ENCODE measurements at places on chromosomes 4 and X. TPM values are rescaled to one million over a fixed set of nuclear protein-coding genes. Genes with fewer than 3 reads are reported as not detected.

- DNase-seq, result peak; percentile 26
Observed at GRCh38 chr4:114807759-114808404, 209.3 kb downstream of the UGT8 start.

DNA sequence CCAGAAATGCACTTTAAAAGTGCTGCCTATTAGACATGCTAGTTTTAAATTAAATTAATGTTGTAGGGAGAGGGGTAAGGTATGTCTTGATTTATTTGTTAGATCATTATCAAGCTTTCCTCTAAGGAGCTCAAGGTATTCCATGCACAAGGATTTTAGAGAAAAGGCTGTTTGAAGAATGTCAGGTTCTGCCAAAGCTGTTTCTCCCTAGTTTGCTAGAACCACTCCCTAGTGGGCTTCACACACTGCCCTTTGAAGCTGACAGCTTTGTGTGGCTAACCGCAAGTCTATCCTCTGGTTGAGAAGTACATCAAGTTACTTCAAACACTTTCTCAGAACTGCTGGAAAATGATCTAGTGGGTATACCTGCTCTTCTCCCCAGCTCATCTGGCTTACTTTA, 32.3 kb downstream of the RASL11B start:
- DNase-seq, result no peak

The BRS3 gene
- total RNA-seq, result not detected

GRCh38 chrX:66633541-66633940, 5.3 kb downstream of the EDA2R start:
- DNase-seq, result peak; percentile 73

- no peak for DNase-seq
Observed at GRCh38 chr4:181219783-181220416, 1023.3 kb upstream of the TENM3 start.

DNA sequence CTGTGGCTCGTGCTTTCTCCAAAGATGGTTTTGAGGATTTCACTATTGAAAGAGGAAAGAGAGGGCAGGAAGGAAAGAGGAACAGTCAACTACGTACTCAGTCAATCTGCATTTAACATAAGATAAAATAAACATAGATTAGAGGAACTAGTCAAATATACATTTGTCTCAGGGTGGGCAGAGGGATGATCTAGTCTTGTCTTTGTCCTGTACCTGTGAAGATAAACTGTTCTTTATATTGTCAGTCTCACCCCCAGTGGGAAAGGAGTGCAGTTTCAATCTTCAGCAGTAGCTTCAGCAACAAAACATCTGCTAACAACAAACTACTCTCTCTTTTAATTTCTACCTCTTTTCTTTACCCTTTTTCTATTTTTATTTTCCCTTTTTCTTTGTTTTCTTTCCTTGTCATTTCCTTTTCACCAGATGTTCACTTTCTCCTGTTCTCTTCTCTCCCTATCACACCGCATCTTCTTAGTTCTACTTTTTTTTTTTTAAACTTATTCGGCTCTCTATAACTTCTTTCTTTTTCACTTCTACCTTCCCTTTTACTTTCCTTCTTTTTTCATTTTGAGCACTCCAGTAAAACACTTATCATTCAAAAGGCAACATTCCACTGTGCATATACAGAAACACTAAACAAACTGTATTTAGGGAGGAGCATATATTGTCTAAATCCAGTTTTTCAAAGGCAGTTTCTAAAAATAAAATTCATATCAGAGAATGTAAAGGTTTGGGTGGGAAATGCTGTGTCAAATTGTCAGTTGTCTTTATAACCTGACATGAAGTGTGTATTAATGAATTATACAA, 51.4 kb upstream of the GUCY1A1 start:
- DNase-seq, result no peak

The PTTG2 gene
- total RNA-seq, result not detected

The MTNR1A gene
- not detected for total RNA-seq

DNA sequence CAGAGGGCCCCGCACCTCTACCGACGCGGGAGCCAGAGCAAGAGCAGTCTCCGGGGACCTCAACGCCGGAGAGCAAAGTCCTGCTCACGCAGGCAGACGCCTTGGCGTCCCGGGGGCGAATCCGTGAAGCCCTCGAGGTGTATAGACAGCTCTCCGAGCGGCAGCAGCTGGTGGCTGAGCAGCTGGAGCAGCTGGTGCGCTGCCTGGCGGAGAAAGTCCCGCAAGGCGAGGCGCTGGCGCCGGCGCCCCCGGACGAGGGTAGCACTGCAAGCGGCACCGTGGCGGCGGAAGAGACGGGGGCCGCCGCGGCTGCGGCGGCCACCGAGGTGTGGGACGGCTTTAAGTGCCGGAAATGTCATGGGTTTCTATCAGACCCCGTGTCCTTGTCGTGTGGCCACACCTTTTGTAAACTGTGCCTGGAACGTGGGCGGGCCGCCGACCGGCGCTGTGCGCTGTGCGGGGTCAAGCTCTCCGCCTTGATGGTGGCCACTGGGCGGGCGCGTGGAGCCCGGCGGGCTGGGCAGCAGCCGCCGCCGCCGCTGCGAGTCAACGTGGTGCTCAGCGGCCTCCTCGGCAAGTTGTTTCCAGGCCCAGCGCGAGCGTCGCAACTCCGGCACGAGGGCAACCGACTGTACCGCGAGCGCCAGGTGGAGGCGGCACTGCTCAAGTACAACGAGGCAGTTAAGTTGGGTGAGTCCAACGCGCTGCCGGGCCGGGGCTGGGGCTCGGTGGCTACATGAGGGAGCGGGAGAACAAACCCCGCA, 672 bp downstream of the LONRF3 start:
- DNase-seq, result no peak

The ZCCHC12 gene
- total RNA-seq, result 0.19 TPM

The RHOH gene
- total RNA-seq, result 0.75 TPM

GRCh38 chr4:16437836-16438235, 211.6 kb upstream of the TAPT1 start:
- DNase-seq, result no peak

The C4orf50 gene
- total RNA-seq, result not detected

- DNase-seq, result peak; percentile 86
Observed at GRCh38 chr4:14783011-14783877, 219.0 kb upstream of the CPEB2 start.

GRCh38 chr4:125317525-125317877, 2.7 kb downstream of the FAT4 start:
- peak; percentile 53 for DNase-seq

- no peak for DNase-seq
Observed at GRCh38 chr4:28254003-28254402, 1393.4 kb downstream of the STIM2 start.

The LGI2 gene
- not detected for total RNA-seq

Data from LHCN-M2 (cell line).